Activated CD4-positive, alpha-beta T cell treated with anti-CD3 and anti-CD28 coated beads for 1 hour (primary cell): ENCODE measurements at places on chromosomes 16 and 17.

- DNase-seq: no peak
Measured at GRCh38 chr16:4837733-4838501, 9.2 kb downstream of the GLYR1 start.

DNA sequence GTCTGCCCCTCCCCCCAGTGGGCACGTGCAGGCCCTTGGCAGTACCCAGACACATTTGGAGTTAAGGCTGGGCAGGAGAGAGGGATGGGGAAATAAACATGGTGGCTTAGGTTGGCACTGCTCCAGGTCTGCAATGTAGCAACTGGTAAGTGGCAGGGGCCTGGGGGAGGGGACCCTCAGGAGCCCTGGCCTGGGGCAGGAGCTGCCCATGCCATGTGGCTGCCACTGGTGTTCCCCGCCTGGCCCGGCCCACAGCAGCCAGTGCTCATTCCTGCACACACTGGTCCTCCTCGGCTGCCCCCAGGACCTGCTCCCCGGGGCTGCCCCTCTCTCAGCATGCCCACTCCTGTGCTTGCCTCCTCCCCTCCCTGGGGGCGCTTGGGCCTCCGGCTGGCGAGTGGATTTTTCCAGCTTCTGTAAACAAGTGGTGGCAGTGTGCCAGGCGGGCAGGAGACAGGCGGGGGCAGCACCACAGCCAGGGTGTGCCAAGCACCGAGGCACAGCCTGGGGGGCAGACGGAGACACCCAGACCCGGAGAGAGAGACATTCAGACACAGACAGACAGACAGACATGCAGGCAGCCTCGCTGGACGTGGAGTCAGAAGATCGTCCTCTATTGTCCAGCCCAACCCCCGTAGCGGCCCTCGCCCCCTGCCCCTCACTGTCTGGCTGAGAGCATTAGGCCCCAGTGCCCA, 9.4 kb downstream of the THRA start:
- no peak for DNase-seq

- no peak for DNase-seq
Measured at GRCh38 chr16:82322177-82322576, 152.2 kb upstream of the MPHOSPH6 start.

- DNase-seq: no peak
Measured at GRCh38 chr17:7427549-7427948, 1.1 kb upstream of the SPEM3 start.

DNA sequence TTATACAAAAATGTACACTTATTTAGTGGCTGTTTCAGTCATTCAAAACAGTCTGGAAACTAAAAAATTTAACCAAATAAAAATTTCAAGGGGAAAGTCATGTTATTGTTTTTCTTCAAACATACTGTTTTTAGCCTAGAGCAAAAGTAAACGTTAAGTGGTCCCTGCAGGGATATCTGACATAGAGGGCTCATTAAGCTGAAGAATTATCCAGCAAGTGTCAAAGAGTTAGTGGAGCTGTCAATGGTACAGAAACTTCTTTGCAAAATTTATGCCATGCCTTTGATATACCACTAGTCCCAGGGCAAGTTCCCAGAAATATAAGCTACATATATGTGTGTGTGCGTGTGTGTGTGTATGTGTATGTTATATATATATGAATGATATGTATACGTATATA, 894.2 kb downstream of the KCNJ2 start:
- DNase-seq: no peak

GRCh38 chr17:7889166-7889955, 772 bp downstream of the CHD3 start:
- DNase-seq: no peak

GRCh38 chr16:78993346-78993745, 607.2 kb downstream of the MAF start:
- no peak for DNase-seq

DNA sequence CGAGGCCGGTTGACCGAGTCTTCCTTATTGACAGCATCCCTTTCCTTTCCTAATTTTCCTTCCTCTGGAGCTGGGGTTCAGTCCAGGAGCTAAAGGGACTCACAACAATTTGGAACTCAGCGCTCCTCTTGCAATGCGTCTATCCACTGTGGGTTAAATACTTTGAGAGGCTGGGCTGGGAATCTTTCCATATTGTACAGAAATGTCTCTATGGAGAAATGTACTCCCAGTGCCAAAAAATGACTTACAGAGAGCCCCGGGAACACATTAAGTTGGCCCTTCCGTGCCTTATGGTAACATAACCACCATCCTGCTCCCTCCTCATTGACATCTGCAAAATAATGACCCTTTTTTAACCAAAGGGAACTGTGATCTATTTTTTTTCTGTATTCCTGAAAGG, 192.8 kb downstream of the FTO start:
- no peak for DNase-seq

DNA sequence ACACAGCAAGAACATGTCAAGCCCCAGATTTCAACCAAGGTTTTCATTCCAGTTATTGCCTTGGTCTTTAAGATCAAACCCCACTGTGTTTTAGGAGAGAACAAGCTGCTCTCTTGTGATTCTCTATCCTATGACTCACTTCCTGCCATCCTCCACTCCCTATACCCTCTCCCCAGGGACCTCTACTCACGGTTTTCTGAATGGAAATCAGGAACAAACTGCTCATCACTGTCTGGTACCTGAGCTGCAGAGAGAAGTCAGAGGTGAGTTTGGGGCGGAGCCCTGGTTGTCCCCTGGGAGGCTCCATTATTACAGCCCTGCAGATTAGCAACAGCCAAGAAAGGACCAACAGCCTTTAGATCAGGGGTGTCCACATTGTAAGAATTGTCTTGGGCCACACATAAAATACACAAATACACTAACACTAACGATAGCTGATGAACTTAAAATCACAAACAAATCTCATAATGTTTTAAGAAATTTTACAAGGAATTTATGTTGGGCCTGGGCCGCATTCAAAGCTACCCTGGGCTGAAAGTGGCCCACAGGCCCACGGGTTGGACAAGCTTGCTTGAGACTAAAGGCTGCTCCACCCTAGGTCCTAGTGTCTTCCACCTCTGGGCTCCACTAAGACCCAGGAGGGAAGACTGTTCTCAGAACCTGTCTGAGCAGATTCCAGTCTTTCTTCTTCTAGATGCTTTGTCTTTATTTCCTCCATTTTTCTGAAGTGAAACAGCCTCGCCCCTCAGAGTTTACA, 9.7 kb downstream of the ETV4 start:
- DNase-seq: no peak

DNA sequence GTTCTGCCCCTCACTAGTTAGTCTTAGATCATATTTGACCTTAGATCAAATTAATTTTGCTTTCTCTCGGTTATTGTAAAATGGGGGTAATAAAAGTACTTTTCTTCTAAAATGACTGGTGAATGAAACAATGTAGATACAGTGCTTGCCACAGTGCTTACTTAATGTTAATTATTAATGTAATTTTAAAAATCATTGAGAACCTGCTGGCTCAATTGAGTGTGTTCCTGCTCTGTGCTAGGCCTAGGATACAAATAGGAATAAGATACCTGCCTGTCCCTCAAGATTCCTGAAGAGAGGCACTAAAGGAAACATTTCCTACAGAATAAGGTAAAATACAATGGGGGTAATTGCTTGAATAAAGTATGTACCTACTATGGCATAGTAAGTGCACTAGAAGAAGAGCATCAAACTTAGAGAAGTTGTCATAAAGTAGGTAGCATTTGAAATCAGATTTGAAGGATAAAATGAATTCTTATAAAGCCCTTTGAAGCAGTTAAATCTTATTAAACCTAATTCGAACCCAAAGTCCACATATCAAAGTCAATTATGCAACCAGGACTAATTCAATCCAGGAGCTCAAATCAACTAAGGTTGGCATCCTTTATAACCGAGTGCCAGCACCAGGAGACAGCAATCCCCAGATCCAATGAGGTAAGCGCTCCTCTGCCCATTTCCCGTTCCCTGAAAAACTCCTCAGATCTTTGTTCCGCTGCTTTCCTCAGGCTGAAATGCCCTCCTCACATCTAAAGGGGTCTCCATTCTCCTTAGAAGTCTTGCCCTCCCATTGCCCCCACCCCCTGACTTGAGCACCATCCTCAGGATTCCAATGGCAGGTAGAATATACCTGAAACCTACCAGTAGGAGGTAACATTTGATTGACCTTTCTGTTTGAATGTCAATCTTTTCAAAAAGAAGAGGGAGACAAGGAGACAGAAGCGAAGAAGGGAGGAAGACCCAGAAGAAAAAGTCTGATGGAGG, 2.4 kb upstream of the MED13 start:
- DNase-seq: no peak

- no peak for DNase-seq
Measured at GRCh38 chr17:1039123-1039507, 42.2 kb downstream of the TIMM22 start.

DNA sequence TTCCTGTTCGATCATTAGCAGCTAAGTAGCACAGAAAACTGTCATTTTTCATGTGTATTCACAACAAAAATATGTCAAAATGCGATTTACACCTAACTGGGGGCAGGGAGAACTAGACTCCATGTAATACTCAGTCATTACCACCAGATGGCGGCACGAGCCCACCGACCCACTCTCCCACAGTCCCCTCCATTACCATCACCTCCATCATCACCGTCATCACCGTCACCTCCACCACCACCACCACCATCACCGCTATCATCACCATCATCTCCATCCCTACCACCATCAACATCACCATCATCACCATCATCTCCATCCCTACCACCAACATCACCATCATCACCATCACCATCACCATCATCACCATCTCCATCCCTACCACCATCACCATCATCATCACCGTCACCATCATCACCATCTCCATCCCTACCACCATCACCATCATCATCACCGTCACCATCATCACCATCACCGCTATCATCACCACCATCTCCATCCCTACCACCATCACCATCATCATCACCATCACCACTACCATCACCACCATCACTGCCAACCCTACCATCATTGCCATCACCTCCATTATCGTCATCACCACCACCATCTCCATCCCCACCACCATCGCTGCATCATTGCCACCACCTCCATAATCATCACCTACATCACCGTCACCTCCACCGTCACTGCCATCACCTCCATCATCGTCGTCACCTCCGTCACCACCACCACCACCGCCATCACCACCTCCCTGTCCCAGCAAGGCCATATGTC, 14.4 kb downstream of the NDUFAF8 start:
- DNase-seq: peak; percentile 45

GRCh38 chr16:8935989-8936388, 27.7 kb downstream of the USP7 start:
- DNase-seq: no peak

GRCh38 chr16:85767531-85767930, 16.6 kb upstream of the C16orf74 start:
- no peak for DNase-seq

DNA sequence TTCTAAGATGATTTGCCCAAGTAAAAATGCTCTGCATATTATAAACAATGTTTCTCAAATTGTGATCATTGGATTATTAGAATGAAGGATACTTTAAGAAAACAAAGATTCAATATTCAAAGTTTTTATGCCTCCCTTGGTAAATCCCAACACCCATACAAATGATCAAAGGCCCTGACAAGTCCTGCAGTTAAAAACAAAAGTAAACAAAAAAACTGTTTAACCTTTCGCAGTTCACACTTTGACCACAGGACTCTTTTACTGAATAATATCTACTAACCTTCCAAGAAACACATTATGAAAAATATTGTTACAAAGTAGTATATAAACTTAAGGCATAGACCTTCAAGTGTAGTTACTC, 365.9 kb upstream of the ZFHX3 start:
- DNase-seq: no peak

DNA sequence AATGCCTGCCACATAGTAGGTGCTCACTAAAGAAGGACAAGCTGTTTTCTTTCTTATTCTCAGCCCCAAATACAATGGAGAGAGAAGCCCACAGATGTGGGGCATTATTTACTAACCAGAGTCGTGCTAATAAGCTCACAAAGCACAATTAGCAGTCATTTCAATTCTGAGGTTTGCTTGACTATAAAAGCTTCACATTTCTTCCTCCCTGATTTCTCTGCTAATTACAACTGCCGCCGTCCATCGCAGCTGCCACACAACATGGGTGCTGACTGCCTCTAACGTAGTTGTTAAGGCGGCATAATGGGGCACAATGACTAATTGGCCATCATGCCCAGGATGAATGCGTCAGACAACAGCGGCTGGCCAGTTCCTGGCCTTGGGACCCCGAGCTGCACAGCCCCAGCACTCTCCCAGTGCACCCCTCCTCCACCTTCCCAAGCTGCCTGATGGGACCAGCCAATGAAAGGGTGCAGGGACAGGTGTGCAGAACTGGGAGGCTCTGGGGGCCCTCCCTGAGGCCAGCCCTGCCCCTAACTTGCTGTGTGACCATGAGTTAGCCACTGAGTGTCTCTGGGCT, 109.2 kb downstream of the CCT6B start:
- DNase-seq: no peak

DNA sequence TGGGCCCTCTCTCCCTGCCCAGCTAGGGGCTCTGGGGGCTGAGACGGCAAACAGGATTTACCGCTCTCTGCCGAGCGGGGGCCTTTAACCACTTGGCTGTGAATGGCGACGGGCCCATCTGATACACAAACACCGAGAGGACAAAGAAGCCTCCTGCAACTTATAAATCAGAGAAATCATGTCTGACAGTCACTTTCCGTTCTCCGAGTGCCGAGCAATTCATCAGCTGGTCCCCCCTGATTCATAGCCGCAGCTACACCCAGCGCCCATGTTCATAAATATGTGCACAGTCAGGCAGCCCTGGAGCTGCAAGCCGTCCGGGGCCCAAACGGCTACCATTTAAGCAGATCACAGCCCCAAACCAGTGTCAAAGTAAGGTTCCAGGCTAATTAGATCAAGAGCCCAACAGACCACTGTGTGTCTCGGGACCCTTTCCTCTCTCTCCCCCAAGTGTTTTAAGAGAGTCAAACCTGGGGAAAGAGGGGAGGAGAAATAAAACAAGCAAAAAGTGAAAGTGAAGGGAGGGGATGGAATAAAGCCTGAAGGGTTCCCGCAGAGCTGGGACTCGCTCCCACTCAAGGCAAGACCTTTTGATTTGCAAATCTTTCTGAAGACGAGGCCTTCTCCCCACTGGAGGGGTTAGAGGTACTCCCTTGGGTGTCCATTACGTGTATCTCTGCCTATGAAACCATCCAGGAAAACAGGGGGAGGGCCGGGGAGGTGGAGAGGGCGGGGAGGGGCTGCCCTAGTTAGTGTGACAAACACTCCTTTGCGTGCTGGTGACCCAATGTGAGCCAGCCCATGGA, 154.7 kb downstream of the C16orf78 start:
- DNase-seq: no peak

- no peak for DNase-seq
Measured at GRCh38 chr16:26240807-26241206, 549.0 kb downstream of the HS3ST4 start.
